ENCODE measurements at places on chromosomes 6 and 20. TPM values are rescaled to one million over a fixed set of nuclear protein-coding genes. Genes with fewer than 3 reads are reported as not detected.
A peak's percentile ranks its signal among the peaks of the same experiment; 100 is the strongest.

SMIM13 gene
- 9.8 TPM for total RNA-seq

FAM83C gene
- not detected for total RNA-seq

HCRTR2 gene
- not detected for total RNA-seq

DNA sequence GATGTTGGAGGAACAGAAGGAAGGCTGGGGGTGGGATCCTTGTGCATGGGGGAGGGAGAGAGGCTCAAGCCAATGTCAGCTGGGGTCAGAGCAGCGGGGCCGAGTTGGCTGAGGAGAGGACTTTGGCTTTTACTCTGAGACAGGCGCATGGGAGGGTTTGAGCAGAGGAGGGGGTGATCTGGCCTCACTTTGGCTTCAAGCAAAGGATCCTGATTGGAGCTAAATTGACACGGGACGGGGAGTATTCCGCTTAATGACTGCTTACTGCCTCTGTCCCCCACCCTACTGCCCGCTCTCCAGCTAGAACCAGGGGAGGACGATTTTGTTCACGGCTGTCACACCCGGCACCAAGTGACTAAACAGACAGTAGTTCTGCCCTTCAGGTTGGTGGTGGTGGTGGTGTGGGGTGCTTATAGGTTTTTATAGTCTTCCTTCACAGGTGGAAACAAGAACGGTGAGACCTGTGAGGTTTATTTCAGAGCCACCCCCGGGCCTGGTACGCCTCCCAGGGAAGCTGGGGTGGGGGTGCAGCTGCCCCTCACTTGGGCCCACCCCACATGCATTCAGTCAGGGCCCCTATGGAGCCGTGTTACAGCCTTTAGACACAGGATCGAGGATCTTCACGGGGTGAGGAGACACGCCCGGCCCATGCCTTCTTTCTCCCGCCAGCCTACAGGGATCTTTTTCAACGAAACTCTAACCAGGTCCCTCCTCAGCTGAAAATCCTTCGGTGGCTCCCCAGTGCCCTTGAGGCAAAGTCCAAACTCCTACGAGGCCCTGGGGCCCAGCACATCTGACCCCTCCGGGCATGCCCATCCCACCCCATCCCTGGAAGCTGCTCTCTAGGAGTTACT, 1.3 kb upstream of the SNAI1 start:
- H3K4me1 ChIP-seq: no peaks in the 10 kb centered on the region
- no peak overlapping the region for H3K27ac ChIP-seq
- no peak for DNase-seq
- no peaks in the 10 kb centered on the region for H3K36me3 ChIP-seq

PHF10 gene
- total RNA-seq: 59.8 TPM

DNA sequence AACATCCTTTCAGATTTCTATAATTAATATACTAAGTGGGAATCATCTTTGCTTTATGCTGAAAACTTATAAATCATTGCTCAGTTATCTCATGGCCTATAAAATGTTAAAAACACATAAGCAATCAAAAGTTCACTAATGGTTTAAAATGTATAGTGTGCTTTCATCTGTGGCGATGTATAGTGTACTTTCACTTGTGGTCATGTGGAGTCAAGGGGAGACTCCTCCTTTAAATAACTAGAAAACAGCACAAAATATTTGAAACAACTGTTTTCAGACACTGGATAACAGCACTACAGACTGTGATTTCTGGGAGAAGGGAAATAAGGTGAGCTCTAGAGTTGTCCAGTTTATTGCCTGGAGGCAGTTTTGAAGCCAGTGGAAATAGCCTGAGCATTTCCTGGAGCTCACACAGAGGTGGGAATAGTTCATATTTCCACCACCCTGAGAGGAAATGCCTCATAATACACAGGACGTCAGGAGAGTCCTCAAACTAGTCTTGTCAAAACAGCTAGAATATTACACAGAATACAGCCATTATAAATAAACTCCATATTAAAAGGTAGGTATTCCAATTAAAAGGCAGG, 89.4 kb downstream of the CEP162 start:
- H3K4me3 ChIP-seq: no peak overlapping the region
- H3K4me1 ChIP-seq: no peaks in the 10 kb centered on the region
- no peaks in the 10 kb centered on the region for H3K27me3 ChIP-seq
- H3K36me3 ChIP-seq: peaks cover 1% of the 10 kb centered on the region

ULBP3 gene
- 0.39 TPM for total RNA-seq

- no peak overlapping the region for H3K4me3 ChIP-seq
- no peaks in the 10 kb centered on the region for H3K4me1 ChIP-seq
- H3K27ac ChIP-seq: no peak overlapping the region
Measured at GRCh38 chr6:73873081-73873480, 177.1 kb downstream of the CD109 start.

- H3K4me3 ChIP-seq: peak overlapping the region; percentile 98
- no peaks in the 10 kb centered on the region for H3K27me3 ChIP-seq
- DNase-seq: no peak
- peak overlapping the region; percentile 53 for H3K27ac ChIP-seq
- no peaks in the 10 kb centered on the region for H3K36me3 ChIP-seq
Measured at GRCh38 chr6:57173056-57173885, 1.1 kb downstream of the BAG2 start.

KHDC1L gene
- total RNA-seq: 0.66 TPM

WDR46 gene
- total RNA-seq: 40.6 TPM

DNA sequence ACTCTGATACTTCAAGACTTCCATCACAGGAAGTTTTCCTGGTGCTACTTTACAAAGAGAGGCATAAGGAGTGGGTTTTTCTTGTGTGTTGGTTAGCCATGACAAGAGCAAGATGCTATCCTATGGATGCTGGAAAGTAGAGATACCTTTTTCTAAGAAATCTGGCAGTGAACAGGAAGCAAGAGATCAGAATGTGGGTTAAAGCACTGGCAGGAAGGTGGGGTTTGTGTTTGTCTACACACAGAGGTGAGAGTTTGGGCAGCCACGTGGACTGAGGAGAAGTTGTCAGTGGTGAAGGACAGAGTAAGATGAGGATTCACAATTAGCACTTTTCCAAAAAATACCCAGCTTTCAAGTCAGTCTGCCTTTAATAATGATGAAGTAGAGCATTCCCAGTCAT, 17.9 kb downstream of the SLC2A12 start:
- no peak overlapping the region for H3K27ac ChIP-seq
- H3K4me1 ChIP-seq: no peaks in the 10 kb centered on the region
- no peaks in the 10 kb centered on the region for H3K27me3 ChIP-seq
- H3K36me3 ChIP-seq: no peaks in the 10 kb centered on the region
- no peak for DNase-seq
- no peak overlapping the region for H3K4me3 ChIP-seq

DEF6 gene
- 9.9 TPM for total RNA-seq

SLC29A1 gene
- 121 TPM for total RNA-seq

GRCh38 chr6:27870291-27870870, 41.8 kb downstream of the OR2B2 start:
- no peaks in the 10 kb centered on the region for H3K36me3 ChIP-seq
- H3K27me3 ChIP-seq: no peaks in the 10 kb centered on the region
- no peaks in the 10 kb centered on the region for H3K4me1 ChIP-seq

DNA sequence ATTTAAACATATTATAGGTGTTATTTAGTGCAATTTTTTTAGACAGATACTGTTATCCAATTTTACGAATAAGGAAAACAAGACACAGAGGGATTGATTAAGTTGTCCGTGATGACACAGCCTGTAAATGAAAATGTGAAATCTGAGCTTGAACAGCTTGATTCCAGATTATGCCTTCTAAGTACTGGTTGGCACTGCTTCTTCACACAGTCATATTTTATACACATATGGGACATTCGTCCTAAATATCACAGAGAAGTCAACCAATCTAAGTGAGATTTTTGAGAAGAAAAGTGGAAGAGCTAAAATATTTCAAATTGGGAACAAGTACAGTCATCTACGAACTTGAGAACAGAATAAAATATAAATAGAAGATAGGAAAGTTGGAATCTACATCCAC, 756.3 kb downstream of the BCKDHB start:
- H3K27me3 ChIP-seq: no peaks in the 10 kb centered on the region
- H3K4me3 ChIP-seq: no peak overlapping the region
- H3K27ac ChIP-seq: no peak overlapping the region
- DNase-seq: no peak

DNA sequence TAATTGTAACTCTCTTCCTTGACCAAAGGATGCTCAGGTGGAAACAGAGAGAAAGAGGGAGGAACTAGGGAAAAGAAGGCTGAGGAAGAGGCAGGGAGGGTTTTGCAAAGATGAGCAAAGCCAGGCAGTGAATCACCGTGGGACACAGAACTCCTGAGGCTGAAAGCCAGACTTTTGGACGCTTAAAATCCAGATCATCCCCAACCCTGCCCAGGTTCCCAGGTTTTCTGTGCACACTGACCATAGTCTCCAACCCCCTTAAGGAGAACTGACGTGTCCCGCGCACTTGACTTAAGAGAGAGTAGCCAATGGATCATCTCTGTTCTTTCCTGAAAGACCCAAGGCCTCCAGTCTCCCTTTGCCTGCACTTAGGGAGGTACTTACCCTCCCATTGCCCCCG, 75.3 kb downstream of the LRFN2 start:
- DNase-seq: no peak
- H3K36me3 ChIP-seq: no peaks in the 10 kb centered on the region
- H3K27me3 ChIP-seq: no peaks in the 10 kb centered on the region
- no peak overlapping the region for H3K4me3 ChIP-seq
- H3K4me1 ChIP-seq: no peaks in the 10 kb centered on the region
- H3K27ac ChIP-seq: no peak overlapping the region

VARS1 gene
- 44.4 TPM for total RNA-seq

DNA sequence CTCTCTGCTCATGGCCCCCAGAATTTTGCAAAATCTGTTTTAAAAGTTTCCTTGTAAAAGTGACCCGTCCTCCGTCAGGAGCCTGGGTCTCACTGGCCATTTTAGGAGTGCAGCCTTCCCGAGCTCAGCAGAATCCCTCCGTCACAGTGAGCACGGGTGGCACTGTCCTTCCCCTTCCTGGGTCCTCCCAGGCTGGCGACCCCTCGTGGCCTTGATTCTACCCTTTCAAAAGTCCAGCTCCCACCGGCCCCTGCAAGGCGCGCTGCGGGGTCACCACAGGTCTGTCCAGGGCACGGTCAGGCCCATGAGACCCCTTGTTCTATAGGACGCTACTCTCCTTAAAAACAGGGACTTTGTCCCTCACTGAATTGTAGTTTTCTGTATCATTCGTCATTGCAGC, 112.7 kb downstream of the PSMB1 start:
- DNase-seq: peak; percentile 43
- H3K4me3 ChIP-seq: no peak overlapping the region
- H3K27me3 ChIP-seq: no peaks in the 10 kb centered on the region
- no peaks in the 10 kb centered on the region for H3K4me1 ChIP-seq

CLPSL2 gene
- not detected for total RNA-seq

MUC21 gene
- not detected for total RNA-seq

FAM210B gene
- 35.0 TPM for total RNA-seq

DNA sequence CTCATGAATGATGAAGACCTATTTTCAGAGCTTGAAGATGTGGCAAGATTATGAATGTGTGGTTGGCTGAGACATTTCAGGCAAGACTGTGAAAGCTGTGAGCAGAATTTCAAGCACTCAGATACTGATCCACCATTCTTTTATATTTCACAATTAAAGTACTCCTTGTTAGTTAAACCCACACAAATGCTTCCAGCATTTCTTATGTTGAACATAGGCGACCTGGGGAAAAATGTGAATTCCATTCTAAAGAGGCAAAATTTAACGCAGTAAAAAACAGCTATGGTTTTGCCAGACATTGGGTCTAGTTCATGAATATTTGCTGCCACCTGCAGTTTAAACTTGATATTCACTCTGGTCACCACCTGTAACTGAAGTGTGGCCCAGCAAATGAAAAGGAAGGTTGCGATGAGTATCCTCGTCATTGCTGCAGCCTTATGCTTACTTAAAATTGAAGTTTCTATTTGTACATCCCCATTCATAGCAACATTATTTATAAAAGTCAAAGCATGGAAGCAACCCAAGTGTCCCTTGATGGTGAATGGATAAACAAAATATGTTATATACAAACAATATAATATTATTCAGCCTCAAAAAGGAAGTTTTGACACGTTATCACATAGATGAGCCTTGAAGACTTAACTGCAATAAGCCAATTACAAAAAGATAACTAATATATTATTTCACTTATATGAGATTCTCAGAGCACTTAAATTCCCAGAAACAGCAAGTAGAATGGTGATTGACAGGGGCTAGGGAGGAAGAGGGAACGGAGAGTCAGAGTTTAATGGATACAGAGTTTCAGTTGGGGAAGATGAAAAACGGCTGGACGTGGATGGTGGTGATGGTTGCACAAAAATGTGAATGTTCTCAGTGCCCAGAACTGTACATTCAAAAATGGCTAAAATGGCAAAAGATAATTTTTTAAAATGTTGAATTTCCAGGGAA, 32.4 kb upstream of the FAM184A start:
- H3K36me3 ChIP-seq: no peaks in the 10 kb centered on the region
- no peak overlapping the region for H3K4me3 ChIP-seq
- no peaks in the 10 kb centered on the region for H3K27me3 ChIP-seq

GRCh38 chr20:48120120-48120519, 334.8 kb upstream of the SULF2 start:
- no peaks in the 10 kb centered on the region for H3K36me3 ChIP-seq
- H3K27me3 ChIP-seq: no peaks in the 10 kb centered on the region
- no peaks in the 10 kb centered on the region for H3K4me1 ChIP-seq
- no peak for DNase-seq
- H3K4me3 ChIP-seq: no peak overlapping the region

DNA sequence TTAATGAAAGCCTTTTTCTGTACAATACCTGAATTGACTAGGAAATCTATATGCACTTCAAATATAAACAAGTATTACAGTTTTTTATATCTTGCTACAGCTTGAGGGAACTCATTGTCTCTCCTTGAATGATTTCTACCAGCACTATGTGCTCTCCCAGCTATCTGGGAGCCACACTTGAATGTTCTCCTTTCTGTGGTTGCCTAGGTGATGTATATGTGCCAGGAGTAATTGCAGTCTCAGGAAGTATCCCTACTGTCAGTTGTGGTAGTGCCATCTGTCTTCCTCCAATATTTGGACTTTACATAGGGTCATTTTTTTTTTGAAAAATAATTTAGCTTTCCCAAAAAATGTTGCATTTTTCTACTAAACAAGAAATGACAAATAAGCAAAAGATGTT, 288.0 kb upstream of the PLCB4 start:
- no peaks in the 10 kb centered on the region for H3K4me1 ChIP-seq
- H3K4me3 ChIP-seq: no peak overlapping the region
- no peak overlapping the region for H3K27ac ChIP-seq
- no peak for DNase-seq

- H3K36me3 ChIP-seq: peaks cover 1% of the 10 kb centered on the region
- H3K4me1 ChIP-seq: peaks cover 2% of the 10 kb centered on the region
- H3K27me3 ChIP-seq: no peaks in the 10 kb centered on the region
Measured at GRCh38 chr6:32126880-32127279, 1.2 kb downstream of the ATF6B start.

DNA sequence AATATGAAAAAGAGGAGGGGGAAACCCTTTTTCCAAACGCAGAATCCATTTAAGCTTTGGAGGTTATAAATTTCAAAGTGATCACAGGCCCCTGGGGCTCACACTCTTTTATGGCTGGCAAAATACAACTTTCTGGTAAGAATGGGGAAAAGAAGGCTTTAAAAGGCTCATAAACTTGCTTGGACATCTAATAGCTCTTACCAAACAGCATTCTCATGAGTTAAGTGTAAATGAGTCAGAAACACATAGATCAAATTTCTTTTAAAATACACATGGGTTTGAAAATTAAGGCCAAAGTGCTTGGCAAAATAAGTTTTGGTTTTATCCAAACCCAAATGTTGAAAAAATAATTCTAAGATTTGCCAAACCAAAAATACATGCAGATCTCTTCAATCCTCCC, 154.6 kb downstream of the SOBP start:
- no peak for DNase-seq
- no peaks in the 10 kb centered on the region for H3K4me1 ChIP-seq
- H3K27ac ChIP-seq: no peak overlapping the region
- no peaks in the 10 kb centered on the region for H3K27me3 ChIP-seq

SIRPB2 gene
- total RNA-seq: 12.9 TPM

All from aorta (tissue), 5 donors.